ENCODE measurements at places on chromosomes 3 and 15. TPM values are rescaled to one million over a fixed set of nuclear protein-coding genes. Genes with fewer than 3 reads are reported as not detected.

Gene LIPH
- not detected for total RNA-seq

Gene COL6A5
- total RNA-seq: under 0.01 TPM

Gene KBTBD12
- not detected for total RNA-seq

Gene NISCH
- total RNA-seq: 97.0 TPM

Gene SKOR1
- total RNA-seq: 0.12 TPM

Gene GOLGA8N
- total RNA-seq: 11.4 TPM

Gene ACSBG1
- total RNA-seq: 0.25 TPM

Gene C3orf62
- total RNA-seq: 1.2 TPM

Gene RLBP1
- not detected for total RNA-seq

Measured in uterine smooth muscle cell (primary cell).